ENCODE measurements at places on chromosomes 16 and 17.

- no peak for DNase-seq
Observed at GRCh38 chr17:17822616-17823015, 14.2 kb downstream of the SREBF1 start.

GRCh38 chr16:10631886-10632285, 51.5 kb upstream of the EMP2 start:
- no peak for DNase-seq

- no peak for DNase-seq
Observed at GRCh38 chr16:67181346-67181745, 2.4 kb downstream of the MATCAP1 start.

DNA sequence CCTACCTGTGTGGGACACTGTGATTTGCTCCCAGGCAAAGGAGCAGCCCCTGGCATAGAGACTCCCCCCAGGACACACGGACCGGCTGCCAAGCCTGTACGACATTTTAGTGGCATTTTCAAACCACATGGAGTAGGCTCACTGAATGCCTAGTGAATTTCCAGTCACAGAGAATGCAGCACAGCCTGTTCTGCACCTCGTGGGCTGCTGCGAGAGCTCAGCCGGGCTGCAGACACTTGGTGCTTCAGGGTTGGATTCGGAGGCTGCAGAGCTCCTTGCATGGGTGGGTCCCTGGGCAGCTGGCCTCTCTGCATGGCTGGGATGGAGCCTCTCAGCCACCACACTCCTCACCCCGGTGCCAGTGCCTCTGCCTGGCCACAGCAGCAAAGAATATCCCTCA, 51.2 kb upstream of the HNF1B start:
- no peak for DNase-seq

DNA sequence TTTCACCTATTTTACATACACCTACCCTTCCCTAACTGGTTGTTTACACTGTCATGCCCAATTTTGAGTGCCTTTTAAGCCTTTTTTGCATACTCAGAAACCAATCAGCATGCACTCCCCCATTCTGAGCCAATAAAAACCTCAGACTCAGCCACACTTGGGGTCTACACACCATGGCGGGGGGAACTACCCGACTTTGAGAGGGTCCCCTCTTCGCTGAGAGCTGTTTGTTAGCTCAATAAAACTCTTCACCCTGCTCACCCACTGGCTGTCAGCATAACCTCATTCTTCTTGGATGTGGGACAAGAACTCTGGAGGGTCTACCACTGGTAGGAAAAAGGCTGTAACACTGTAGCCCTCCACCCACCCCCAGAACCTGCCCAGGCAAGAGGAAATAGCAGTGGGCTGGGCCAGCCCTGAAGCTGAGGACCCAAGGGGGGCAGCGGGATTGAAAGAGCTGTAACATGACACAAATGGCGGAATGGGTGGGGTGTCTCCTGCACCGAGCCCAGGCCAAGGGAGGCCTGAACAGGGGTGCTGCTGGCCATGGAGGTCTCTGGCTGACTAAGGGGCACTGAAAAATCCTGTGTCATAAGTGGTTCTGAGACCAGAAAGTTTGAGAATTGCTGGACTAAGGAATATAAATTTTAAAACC, 3.0 kb upstream of the FLYWCH2 start:
- no peak for DNase-seq

DNA sequence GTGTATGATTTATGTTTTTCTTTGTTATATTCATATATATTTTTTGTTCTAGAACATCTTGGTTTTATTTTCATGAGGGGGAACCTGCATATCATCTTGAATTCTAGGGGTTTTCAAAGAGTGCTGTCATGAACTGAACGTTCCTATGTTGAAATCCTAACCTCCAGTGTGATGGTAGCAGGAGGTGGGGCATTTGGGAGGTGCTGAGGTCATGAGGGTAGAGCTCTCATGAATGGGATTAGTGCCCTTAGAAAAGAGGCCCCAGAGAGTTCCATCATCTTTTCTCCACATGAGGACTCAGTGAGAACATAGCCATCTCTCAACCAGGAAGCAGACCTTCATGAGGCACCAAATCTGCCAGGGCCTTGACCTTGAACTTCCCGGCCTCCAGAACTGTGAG, 34.6 kb upstream of the CCDC182 start:
- no peak for DNase-seq

- no peak for DNase-seq
Observed at GRCh38 chr17:5139458-5139732, 23.6 kb downstream of the USP6 start.

- DNase-seq: peak; percentile 72
Observed at GRCh38 chr17:41648411-41649195, 24.2 kb upstream of the KRT17 start.

DNA sequence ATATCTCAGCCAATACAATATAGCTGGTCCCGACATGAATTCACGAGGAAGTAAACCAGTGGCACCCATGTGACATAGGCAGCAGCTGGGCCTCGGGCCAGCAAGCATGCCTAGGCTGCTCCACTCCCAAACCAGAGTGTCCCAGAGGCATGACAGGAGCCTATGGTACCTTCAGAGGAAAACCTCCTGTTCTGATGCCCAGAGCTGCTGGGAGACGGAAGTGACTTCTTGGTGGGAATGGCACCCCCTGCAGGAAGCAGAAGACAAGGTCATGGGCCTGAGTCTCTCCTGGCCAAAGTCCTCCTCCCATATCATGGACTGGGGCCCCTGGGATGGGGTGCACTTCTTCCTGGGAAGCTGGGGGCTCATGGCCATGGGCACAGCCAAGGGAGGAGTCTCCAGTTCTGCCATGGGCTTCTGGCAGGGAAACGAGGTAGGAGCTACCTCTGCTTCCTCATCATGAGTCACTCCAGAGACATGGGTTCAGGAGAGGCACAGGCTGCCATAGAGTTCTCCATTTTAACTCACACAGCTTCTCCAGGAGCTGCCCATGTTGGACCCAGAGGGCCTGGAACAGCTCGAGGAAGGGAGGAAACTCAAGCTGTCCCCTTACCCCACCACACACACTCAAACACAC, 13.4 kb downstream of the FBF1 start:
- no peak for DNase-seq

- DNase-seq: no peak
Observed at GRCh38 chr17:33492731-33493265, 199.7 kb upstream of the ASIC2 start.
